ENCODE measurements at places on chromosomes 6 and 20.

DNA sequence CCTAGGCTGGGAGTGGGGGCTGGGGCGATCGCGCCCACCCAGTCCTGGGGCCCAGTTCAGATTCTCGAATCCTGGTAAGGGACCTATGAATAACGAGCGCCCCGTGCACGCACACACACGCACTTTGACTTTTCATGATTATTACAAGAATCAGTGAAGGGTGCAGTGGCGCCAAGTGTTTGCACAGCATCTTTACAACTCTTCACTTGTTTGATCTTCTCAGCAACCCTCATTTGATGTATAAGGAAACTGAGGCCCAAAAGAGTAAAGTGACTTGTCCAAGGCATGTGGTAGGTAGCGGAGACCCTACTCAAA, 863 bp upstream of the LRFN2 start:
- no peak for DNase-seq

DNA sequence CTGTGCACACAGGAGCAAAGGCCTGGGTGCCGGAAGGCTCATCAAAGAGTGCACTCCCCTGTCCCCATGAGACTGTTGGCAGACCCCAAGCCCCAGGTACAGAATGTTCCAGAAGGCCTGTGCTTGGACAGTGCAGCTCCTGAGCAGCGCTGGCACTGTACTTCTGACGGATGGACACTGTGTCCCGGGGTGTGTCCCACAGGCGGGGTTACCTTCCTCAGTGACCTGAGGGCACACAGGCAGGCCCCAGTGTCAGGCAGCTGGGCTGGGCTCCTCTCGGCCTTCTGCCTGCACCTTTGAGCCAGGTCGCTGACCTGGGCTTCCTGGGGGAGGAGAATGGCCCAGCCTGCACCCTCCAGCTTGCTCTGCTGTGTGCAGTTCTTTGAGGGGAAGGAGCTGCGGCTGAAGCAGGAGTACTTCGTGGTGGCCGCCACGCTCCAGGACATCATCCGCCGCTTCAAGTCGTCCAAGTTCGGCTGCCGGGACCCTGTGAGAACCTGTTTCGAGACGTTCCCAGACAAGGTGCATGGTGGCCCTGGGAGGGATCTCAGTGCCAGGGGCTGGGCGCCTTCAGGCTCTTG, 30.1 kb downstream of the PYGB start:
- DNase-seq: no peak

DNA sequence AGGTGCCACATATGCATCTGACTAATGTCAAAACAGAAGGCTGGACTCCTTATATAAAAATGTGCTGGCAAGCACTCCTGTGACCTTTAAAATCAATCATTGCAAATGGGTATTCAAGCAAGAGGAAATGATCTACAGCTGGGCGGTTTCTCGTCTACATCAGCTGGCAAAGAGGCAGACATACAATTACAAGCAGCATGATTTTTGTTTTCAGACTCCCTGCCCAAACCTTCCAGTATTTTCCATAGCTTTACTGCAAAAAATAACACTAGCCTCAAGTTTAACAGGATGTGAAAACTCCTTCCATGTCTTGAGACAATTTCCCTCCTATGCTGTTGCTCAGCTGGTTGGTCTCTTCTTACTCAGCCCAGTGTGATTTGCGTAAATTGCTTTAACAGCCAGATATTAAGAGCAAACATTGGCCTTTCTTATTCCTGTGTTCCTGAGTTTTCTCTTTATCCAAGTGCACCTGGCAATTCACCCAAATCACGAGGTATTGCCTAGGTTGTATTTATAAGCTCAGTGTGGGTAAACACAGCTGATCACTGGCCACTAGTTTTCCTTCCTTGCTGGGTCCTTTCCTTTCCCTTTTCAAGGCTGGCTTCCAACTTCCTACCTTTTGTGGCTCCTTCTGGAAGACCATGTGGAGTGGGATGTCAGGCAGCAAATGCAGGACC, 130.4 kb downstream of the MOXD1 start:
- no peak for DNase-seq

GRCh38 chr6:126570507-126570906, 230.6 kb downstream of the CENPW start:
- no peak for DNase-seq

GRCh38 chr6:151783692-151784091, 23.8 kb upstream of the ESR1 start:
- DNase-seq: no peak

- no peak for DNase-seq
Observed at GRCh38 chr6:45115696-45116095, 212.4 kb upstream of the RUNX2 start.

- DNase-seq: no peak
Observed at GRCh38 chr6:110534731-110535492, 58.5 kb upstream of the SLC22A16 start.

- DNase-seq: no peak
Observed at GRCh38 chr6:162862462-162862861, 134.7 kb downstream of the PACRG start.

DNA sequence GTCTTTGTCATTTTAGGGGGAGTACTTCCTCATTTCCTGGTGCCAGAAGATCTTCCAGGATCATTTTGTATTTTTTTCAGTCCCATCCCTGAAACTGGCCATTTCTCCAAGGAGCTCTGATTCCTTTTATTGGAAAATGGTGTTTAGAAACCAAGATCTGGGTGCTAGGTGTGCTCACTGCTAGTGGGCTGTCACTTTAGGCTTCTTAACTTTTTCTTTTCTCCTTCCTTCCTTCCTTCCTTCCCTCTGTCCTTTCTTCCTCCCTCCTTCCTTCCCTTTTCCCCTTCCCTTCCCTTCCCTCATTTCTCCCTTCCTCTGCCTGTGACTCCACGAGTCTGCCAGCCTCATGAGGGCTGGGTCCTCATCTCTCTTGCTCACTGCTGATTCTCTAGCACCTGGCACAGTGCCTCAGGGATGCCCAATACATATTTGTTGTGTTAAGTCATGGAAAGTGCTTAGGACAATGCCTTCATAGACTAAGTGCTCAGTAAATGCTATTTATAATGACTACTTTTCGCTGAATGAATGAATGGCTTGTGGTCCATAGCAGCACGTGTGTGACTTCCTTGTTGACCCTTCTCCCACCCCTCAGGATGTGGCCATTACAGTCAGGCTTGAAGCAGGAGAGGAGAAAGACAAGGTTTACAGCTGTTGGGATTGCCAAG, 36.9 kb downstream of the APCDD1L start:
- no peak for DNase-seq

DNA sequence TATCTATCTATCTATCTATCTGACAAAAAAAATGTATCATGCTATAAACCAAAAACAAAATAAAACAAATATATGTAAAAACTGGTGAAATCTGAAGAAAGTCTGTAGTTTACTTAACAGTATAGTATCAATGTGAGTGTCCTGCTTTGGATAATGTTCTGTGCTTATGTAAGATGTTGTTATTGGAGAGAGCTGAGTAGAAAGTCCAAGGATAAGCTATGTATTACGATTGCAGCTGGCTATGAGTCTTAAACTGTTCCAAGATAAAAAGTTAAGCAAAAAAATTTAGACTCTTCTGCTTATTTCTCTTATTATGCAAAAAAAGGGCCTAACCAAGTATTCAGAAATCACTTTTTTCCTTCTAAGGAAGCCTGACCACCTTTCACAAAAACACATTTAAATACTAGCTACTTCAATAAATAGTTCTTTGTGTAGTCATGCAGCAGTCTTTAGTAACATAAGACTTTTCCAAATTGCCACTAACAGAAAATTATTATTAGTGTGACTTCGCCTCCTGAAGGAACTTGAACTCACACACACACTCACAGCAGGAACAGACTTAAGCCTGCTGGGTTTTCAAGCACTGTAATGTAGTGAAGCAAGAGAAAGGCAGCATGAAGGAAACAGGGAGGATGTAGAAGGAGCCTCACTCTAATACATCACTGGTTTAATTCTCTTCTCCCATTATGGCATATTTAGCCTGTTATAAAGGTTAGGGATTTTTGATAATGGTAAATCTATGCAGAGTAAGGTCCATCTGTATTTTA, 265.8 kb upstream of the GJE1 start:
- DNase-seq: no peak

DNA sequence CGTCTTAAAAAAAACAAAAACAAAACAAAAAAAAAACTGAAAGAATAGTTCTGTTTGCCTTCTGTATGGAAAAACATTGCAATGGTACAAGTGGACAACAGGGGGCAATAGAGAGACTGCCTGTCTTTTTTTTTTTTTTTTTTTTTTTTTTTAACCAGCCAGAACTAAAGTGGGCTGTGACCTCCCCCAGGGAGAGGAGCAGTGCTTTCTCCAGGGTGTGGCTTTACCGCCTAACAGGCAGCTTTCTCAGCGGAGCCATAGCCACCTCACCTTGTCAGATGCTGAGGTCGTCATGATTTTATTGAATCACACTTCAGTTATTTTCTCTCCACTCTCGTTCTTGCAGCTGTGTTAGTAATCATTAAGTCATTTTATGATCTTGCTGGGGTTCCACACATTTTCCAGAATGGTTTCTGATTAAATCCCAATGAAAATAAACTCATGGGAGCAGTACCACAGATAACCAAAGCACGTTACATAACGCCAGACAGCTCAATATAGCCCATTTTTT, 78.4 kb downstream of the GMPR start:
- no peak for DNase-seq

GRCh38 chr20:49288250-49288751, 10.4 kb upstream of the ZNFX1 start:
- DNase-seq: no peak

DNA sequence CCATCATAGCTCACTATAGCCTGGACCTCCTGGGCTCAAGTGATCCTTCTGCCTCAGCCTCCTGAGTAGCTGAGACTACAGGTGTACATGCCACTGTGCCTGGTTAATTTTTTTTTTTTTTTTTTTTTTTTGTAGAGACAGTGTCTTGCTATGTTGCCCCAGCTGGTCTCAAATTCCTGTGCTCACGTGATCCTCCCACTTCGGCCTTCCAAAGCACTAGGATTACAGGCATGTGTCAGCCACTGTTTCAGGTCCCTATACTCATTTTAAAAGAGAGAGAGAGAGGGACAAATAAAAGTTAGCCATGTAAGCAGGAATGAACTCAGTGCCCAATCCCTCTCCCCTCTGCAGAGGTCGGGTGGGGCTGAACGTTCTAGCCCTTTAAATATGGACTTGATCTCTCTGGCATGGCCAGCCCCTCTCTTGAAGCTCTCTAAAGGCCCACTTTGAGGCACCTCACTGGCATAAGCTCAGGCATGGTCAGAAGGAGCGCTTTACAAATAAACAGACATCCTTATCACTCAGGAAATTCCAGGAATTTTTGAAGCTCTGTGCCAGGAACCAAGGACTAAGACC, 9.0 kb upstream of the SERPINB1 start:
- DNase-seq: no peak

DNA sequence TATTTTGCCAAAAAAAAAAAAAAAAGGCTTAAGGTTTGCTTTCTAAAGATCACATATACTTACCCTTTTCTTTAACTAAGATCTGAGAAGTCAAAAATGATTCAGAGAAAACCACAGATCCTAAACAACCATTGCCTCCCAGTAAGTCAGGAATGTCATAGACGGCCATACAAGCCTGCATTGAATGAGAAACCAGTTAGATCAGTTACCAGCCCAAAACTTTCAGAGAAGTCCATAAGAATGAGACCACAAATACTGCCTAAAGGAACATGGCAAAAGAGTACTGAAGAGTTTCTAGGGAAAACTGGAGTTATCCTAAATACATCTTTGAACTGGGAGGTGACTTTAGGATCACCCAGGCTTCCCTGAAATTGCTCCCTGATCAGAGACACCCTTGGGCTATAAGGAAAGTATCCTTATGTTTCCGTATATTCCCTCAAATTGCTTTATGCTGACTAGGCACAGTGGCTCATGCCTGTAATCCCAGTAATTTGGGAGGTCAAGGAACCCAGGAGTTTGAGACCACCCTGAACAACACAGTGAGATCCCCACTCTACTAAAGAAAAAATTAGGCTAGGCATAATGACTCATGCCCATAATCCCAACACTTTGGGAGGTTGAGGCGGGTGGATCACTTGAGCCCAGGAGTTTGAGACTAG, 79.4 kb upstream of the SLC4A11 start:
- DNase-seq: no peak

- no peak for DNase-seq
Observed at GRCh38 chr6:112287577-112288225, 33.3 kb upstream of the LAMA4 start.

DNA sequence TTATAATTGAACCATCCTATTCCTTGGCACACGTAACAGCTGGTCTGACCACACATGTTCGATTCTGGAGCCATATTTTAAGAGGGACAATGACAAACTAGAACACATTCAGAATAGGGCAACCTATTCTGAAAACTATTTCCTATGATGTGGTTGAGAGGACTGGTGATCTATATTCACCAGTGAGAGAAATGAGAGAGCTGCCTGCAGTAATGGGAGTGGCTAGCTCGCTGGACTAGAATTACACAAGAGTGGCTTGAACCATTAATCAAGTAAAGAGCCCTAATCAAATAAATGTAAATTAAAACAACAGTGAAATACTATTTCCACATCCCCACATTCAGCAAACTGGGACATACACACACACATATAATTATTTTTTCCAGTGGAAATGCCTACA, 55.3 kb upstream of the LY86 start:
- DNase-seq: no peak

GRCh38 chr6:36848658-36849441, 9.6 kb upstream of the CPNE5 start:
- DNase-seq: no peak

GRCh38 chr6:136766274-136766673, 26.0 kb downstream of the MAP3K5 start:
- no peak for DNase-seq

DNA sequence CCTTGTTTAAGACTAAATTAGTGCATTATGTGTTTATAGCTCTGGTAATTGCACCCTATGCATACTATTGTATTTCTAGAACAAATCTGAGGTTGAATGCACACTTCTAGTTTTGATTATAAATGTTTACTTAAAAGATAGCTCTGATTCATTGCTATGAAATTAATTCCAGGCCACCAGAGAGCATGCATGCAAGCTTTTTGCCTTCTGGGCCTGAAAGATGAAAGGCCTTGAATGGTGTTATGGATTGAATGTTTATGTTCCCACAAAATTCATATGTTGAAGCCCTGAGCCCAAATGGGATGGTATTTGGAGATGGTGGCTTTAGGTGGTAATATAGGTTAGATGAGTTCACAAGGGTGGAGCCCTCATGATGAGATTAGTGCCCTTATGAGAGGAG, 695.0 kb upstream of the MAP3K7 start:
- no peak for DNase-seq

DNA sequence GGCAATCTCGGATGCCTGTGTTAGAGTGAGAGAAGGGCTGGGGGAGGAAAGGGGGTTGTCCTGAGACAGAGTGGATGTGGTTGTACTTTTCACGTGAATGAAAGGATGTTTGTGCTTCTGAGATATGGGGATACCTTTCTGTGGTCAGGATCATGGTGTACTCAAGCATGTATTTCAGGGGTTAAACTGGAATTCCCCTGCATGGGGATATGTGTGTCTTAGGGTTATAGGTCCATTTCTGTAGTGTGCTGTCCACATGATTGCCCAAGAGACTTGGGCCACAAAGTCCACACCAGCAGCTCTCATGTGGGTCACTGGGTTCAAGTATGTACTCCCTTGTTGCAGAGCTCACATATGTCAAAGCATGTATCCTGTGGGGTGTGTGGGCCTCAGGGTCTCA, 10.5 kb downstream of the SYNGAP1 start:
- no peak for DNase-seq

Data from T-helper 2 cell treated with Interferon-gamma antibody and Interleukin-4, amounts not matched to agents 5 μg/mL and 100 μg/mL, for 36 hours (primary cell).